NCI-H1105 treated with DMSO at 0.1 percent for 48 hours (cell line): ENCODE measurements at places on chromosomes 6 and 20.

DNA sequence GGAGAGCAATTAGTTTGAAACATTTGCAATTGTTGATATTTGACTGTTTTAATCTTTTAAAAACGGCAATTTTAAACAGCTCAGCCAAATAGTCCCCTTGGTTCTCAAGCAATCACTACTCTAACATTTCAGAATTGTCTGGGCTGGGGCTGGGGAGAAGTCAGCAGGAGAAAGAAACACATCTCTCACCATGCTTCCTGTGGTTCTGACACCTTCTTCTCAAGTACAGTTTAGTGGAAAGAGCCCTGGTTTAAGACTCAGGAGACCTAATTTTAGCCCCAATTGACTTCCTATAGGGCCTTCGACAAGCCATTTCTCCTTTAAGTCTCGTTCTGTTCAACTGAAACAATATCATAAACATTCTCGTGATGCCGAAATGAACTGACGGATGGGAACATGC lies 168.4 kb upstream of the CDYL start:
- DNase-seq = no peak

- no peak for DNase-seq
Measured at GRCh38 chr6:157432231-157432891, 51.4 kb downstream of the ZDHHC14 start.

DNA sequence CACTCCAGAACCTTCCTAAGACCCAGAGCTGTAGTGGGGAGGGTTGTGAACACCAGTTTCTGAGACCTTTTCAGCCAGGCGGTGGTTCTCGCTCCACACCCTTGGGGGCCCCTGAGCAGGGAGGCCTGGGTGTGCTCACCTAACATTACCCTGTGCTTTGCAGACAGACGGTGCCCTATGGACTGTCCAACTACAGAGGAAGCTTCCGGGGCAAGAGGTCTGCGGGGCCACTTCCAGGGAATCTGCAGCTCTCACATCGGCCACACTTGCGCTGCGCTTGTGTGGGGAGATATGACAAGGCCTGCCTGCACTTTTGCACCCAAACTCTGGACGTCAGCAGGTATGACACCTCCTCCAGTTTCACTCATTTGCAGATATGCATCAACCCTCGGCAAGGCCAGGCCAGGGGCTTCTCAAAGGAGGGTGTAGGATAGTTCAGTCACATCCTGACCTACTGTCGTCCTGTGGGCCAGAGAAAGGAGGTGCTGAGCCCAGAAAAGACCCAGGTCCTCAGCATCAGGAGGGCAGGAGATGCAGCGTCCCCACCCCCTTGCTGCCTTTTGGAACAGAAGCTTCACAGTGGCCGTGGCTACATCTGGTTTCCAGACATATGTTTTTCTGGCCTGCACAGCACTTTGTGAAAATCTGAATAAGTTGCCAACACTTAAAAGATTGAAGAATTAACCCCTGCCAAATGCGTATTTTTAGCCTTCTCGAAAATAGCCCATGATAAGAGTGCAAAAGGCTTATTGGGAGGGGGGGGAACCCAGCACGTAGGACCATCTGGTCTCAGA lies 20.6 kb downstream of the EDN3 start:
- no peak for DNase-seq

GRCh38 chr6:106617857-106618256 lies 11.4 kb downstream of the RTN4IP1 start:
- DNase-seq = no peak

DNA sequence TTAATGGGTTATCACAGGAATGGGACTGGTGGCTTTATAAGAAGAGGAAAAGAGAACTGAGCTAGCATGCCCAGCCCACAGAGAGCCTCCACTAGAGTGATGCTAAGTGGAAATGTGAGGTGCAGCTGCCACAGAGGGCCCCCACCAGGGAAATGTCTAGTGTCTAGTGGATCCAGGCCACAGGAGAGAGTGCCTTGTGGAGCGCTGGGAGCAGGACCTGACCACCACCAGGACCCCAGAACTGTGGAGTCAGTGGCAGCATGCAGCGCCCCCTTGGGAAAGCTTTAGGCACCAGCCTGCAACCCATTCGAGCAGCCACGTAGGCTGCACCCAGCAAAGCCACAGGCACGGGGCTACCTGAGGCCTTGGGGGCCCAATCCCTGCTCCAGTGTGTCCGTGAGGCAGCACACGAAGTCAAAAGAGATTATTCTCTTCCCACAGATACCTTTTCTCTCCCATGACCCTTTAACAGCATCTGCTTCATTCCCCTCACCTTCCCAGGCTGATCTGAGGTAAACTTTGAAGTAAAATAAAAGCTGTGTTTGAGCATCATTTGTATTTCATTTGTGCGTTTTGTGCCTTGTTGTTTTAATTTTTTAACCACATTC lies 4.4 kb downstream of the HLA-E start:
- DNase-seq = no peak

- DNase-seq = no peak
Measured at GRCh38 chr6:97214671-97215070, 68.3 kb downstream of the MMS22L start.

DNA sequence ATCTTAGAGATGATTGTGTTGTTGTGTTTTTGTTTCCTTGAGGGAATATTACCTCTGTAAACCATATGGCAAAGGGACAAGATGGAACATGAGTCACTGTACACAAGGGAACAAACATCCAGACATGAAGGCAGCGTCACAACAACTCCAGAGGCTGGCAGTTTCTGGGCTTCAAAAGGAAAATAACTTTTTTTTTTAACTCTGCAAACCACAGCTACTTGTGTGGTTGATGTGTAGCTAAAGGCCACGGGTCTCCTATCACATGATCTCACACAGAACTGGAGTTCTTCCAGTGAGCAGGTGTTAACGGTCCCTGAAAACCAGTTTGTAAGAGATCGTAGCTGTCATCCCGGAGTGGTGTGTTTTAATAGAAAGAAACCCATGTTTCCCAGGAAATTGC lies 33.2 kb upstream of the HBS1L start:
- DNase-seq = no peak
